Cortex of kidney (tissue), 1 donor: ENCODE measurements at places on chromosomes 16 and 17.

- no peak for DNase-seq
Observed at GRCh38 chr16:77414752-77415231, 20.0 kb downstream of the ADAMTS18 start.

DNA sequence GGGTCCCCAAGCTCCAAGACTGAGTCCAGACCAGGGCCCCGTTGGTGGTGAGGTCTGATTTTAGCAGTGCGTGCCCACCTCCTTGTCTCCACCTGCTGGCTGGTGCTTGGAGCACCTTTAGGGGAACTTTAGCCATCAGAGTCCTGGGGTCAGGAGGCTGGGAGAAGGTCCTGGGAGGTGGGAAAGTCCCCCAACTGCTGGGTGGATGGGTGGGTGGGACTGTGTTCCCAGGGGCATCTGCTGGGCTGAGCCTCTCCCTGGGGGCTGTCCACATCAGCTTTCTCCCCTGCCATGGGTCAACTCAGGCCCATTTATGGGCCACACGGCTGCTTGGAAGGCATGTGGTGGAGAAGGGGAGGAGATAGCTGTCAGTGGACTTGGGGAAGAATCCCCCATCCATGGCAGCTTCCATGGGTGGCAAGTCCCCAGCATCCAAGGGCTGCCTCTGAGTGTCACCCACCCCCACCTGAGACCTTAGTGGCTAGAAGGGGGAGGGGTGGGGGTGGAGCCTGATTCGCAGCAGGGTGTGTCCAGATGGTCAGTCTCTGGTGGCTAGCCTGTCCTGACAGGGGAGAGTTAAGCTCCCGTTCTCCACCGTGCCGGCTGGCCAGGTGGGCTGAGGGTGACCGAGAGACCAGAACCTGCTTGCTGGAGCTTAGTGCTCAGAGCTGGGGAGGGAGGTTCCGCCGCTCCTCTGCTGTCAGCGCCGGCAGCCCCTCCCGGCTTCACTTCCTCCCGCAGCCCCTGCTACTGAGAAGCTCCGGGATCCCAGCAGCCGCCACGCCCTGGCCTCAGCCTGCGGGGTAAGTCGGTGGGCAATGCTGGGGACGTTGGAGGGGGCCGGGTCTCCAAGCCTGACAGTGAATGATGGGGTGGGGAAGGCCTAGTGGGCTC lies at the start of gene TRPV2:
Gene TRPV2, plus strand, starts transcription at position 541 of the 894 bp plus-strand sequence. CDS start 2,098 bp downstream, outside the sequence.
- DNase-seq = no peak

- no peak for DNase-seq
Observed at GRCh38 chr17:35052241-35052610, 11.3 kb downstream of the RFFL start.

- no peak for DNase-seq
Observed at GRCh38 chr17:76556765-76557367, 17.0 kb downstream of the PRCD start.

DNA sequence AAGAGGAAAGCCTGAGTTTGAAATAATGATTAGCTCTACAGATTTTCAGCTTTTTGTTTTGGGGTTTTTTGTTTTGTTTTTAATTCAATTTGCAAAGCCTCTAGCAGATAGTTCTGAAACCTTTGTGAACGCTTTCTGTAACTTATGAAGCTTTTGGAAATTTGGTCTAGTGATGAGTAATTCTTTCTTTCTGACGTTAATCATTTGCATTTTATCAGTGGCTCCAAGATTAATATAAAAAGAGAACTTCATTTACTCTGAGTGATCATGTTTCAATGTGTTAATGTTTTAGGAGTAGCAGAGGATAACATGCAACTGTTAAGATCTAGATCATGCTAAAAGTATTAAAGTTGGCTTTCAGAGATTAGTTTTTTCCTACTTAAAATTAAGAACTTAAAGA lies 160.3 kb upstream of the TBX2 start:
- no peak for DNase-seq

DNA sequence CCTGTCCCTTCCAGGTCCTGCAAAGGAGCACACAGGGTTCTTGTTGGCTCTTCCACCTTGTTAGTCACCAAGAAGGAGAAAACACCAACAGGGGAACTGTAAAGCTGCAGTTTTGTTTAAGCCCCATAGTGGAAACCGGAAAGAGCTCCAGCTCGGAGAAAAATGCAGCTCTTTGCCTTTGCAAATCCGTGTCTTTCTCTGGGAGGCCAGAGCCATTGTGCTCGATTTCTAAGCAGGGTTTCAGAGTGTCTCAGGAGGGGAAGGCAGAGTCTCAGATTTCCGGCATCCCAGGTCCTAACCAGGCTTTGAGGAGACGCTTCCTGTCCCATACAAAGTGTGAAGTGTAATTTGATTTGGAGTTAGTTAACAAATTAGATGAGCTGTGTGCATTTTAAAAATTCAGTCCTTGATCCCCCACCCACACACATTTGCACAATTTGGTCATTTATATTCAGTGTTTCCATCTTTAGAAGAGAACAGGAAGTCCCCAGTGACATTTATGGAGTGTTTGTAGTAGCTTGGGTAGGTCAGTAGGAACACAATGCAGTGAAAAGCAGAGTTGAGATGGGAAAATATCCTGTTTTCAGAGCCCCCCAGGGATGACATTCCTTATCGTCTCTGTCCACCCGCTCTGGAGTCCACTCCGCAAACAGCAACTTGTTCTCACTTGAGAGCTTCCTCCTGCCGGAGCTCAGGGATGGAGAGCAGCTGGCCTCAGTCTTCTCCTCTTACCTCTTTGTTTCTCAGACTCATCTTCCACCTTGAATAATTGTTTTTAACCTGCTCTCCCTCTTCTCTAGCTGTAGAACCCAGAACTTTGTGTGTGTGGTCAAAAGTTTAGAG lies 331.9 kb downstream of the SEC14L1 start:
- no peak for DNase-seq

DNA sequence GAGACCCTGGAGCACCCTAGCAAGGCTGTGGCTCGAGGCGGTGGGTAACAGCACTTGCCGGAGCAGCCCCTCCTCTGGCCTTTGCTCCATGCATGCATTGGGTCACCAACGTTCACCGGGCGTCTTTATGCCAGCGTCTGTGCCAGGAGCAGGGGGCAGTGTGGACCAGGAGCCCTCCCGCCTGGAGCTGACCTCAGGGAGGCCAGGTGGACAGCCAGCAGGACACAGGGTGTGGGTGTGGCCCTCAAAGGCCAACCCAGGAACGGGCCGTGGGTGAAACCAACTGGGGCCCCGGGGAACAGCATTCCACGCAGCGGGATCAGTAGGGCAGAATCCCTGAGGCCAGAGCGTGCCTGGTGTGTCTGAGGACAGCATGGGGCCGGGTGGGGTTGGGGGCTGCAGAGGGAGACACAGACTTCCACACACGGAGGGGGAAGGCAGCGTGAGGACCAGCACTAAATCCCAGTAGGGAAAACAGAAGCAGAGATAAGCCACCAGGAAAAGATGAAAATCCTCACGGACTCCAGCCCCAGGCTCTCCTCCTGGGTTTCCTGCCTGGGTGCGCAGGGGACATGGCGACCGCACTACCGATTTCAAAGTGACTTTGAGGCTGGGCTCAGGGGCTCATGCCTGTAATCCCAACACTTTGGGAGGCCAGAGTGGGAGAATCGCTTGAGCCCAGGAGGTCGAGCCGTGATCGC lies 2.9 kb upstream of the CD7 start:
- no peak for DNase-seq

DNA sequence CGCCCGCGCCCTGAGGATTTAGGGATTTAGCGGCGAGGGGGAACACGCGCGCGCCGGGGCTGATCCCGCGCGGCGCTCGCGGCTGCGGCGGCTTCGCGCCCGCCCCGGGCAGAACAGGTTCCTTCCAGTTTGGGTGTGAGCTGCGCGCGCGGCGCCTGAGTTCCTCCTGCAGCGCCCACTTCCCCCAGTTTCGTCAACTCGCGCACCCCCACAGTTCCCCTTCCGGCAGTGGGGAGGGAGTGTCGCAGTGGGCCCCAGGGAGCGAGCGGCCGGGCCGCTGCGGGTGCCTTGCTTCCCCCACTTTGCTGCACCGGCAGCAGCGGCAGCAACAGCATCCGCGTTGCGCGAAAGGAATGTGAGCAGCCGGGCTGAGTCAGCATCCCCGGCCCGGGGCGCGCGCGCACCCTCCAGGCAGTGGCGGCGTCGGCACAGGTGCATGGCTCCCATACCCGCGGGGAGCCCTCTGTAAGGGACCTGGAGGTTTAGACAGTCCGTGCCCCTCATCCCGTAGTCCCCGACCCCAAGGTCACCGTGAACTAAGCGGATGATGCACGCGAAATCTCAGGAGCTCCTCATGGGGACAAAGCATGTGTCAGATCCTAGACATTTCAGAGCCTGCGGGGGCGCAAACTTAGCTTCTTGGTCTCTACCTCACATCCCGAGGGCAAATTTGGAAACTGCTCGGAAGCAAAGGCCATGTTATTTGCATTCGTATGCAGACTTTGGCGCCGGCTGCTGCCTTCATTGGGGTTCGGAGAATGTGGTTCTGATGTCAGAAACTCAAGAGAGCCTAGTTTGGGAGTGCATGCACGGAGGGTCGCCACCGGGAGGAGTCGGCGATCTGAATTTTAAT lies 767 bp downstream of the ARSG start:
- no peak for DNase-seq

- no peak for DNase-seq
Observed at GRCh38 chr17:69480245-69480644, 65.7 kb downstream of the MAP2K6 start.

GRCh38 chr17:47693731-47694580 lies at the start of gene TBKBP1:
Gene TBKBP1 (plus strand): TSS chr17:47694161. CDS start chr17:47696113, 1,952 bp downstream.
- no peak for DNase-seq

DNA sequence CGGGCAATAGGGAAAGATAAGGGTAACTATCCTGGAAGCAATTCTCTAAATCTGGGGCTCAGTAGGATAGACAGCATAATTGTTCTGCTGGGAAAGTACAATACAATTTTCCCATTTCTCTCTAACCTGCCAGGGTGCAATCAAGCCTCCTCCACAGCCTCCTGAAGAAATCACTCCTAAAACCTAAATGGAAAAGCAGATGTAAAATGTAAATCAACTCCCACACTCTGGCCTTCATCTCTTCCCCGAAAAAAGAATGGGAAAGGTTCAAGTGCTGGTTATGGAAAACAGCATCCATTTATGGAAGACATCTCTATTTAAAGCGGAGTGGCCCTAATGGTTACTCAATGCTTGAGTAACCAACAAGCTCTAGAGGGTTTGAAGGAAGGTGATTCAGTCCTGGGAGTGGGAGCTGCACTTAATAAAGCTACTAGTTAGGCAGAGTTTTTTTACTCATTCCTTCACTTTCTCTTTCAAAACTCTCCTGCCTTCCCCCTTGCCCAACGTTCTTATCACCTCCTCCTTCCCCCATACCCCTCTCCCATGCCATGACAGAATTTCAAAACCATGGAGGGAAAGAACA lies 5.1 kb downstream of the MMD start:
- no peak for DNase-seq

- no peak for DNase-seq
Observed at GRCh38 chr17:22461460-22462145, 769.3 kb downstream of the KCNJ18 start.

DNA sequence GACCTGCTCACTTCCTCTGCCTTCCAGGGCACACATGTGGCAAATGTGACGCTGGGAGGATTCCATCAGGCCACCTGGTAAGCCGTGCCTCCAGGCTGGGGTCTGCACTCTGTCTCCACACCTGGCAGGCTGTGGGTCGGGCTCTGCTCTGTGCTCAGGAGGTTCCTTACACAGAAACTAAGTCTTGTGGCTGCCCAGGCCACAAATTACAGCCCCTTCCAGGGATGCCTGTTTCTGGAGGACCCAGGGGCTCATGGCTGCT lies 58.2 kb downstream of the RMI2 start:
- no peak for DNase-seq

GRCh38 chr16:80460988-80461387 lies 79.8 kb upstream of the DYNLRB2 start:
- DNase-seq = no peak

- no peak for DNase-seq
Observed at GRCh38 chr16:17037499-17037898, 433.3 kb downstream of the XYLT1 start.

- no peak for DNase-seq
Observed at GRCh38 chr16:62596125-62596524, 559.9 kb upstream of the CDH8 start.

- no peak for DNase-seq
Observed at GRCh38 chr17:76078860-76079534, at the start of gene ZACN. Gene ZACN (plus strand): TSS chr17:76079182. CDS start chr17:76079265, 83 bp downstream.

DNA sequence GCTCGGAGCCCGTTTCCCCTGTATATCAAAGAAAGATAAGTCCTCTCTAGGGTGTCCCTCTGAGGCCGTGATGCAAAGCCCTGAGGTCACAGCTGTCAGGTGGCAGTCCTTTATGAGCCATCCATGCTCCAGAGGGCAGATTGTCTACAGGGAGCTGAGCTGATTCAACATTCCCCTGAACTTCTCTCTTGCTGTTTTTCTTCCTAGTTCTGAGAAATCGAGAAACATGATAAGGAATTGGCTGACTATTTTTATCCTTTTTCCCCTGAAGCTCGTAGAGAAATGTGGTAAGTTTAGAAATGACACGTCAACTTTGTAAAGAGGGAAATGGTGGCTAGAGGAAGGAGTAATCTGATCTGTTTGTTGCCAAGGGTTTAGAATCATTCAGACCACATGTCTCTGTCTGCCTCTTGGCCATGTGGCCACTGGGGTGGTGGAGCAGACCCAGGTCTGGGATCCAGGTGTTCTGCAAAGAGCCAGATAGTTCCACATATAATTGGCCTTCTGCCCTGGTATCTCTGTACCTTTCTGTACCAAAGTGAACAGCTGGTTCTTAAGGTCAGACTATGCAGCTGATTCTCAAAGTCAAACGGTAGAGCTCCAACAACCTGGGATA lies 3.5 kb downstream of the CTNS start:
- DNase-seq = no peak

- DNase-seq = no peak
Observed at GRCh38 chr16:25575363-25575762, 116.4 kb upstream of the HS3ST4 start.

- no peak for DNase-seq
Observed at GRCh38 chr17:44779211-44780025, 20.6 kb downstream of the ADAM11 start.

GRCh38 chr17:13518261-13519000 lies 83.3 kb downstream of the HS3ST3A1 start:
- no peak for DNase-seq

GRCh38 chr17:17675925-17676534 lies 5.2 kb upstream of the RAI1 start:
- DNase-seq = no peak

- DNase-seq = no peak
Observed at GRCh38 chr16:25403852-25404251, 146.2 kb upstream of the ZKSCAN2 start.

DNA sequence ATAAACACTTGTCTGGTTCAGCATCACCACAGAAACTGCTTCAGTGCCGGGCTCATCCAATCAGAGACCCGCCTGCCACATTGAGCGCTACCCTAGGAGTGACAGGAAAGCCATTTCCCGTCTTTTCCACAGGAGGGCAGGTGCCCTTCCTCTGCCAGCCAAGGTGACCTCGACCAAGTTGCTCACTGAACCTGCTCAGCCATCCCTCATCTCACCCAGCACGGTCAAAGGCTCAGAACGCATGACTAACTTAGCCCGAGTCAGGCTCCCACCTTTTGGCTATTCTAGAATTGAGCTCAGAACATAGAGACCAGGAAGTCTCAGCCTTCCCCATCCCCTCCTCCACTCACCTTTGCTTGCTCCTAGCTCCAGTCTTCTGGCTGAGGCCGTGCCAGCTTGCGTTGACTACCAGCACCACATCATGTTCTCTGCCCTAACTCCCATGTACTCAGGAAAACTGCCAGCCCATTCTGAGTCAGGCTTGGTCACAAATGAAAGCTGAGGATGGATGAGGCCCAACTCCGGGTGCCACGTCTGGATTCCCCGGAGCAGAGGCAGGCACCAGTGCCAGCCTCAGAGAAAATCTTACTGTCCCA lies 15.6 kb downstream of the MRPS23 start:
- no peak for DNase-seq
